Muscle of arm (tissue), 14 donors: ENCODE measurements at places on chromosomes 2 and 18. TPM values are rescaled to one million over a fixed set of nuclear protein-coding genes. Genes with fewer than 3 reads are reported as not detected.
A peak's percentile ranks its signal among the peaks of the same experiment; 100 is the strongest.

DNA sequence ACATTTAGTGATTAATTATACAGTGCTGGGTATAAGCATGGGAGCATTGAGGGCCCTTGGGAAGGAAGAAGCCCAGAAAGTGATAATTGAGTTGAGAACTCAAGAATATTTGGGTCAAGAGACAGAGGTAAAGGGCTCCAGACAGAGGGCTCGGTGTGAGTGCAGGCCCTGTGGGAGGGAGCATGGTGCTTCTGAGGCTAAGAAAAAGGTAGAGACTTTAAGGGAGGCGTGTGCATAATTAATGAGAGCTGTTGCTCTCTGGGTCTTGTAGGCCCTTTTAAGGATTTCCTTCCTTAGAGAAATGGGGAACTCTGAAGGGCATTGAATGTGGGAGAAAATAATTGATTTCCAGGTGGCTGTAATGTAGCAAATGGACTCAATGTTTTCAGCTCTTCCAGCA is 735.0 kb upstream of the POU3F3 start:
- DNase-seq: no peak

GRCh38 chr2:205642599-205643356 is 39.5 kb upstream of the NRP2 start:
- DNase-seq: no peak

The UGT1A5 gene
- not detected for polyA plus RNA-seq

GRCh38 chr2:159988412-159988970 is 73.9 kb downstream of the PLA2R1 start:
- DNase-seq: no peak

DNA sequence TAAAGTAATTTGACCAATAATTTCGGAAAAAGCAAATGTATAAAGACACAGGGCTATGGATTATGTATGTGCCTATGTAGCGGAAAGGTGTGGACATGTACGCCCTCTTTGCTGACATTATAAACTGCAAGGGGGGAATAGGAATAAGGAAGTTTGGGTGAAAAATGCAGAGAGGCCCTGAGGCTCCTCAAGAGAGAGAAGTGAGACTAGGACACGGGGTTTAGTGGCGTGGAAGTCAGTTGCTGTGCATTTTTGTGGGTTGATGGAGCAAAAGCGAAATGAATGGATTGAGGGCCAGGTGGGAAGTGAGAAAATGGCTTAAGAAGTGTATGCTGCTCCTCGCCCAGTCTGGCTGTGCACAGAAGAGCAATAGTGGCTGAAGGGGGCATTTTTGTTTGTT is 96.2 kb upstream of the B3GNT7 start:
- no peak for DNase-seq

The CNRIP1 gene
- polyA plus RNA-seq: 29.9 TPM

GRCh38 chr2:173568054-173568453 is 213.4 kb downstream of the CDCA7 start:
- no peak for DNase-seq

The NRP2 gene
- polyA plus RNA-seq: 15.0 TPM

GRCh38 chr18:57443702-57444101 is 8.5 kb downstream of the ONECUT2 start:
- no peak for DNase-seq

The SERPINB3 gene
- not detected for polyA plus RNA-seq

DNA sequence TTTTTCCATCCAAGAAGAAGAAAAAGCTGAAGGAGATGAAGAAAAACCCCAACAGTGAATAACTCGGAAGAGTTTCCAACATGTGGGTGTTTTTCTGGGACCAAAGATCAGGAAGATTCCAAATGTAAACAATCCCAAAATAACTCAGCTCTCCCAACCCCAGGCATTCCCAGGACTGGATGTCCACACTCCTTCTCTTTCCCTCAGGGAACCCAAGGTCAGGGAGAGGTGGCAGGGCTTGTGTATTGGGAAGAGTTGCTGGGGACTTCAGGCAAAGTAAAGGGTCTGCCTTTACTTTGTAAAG is 268.0 kb downstream of the DYSF start:
- DNase-seq: peak; percentile 29

GRCh38 chr2:234300391-234300925 is 196.4 kb downstream of the ARL4C start:
- DNase-seq: no peak

The UGT1A3 gene
- not detected for polyA plus RNA-seq

GRCh38 chr2:238897122-238897880 is 49.4 kb downstream of the TWIST2 start:
- DNase-seq: no peak

DNA sequence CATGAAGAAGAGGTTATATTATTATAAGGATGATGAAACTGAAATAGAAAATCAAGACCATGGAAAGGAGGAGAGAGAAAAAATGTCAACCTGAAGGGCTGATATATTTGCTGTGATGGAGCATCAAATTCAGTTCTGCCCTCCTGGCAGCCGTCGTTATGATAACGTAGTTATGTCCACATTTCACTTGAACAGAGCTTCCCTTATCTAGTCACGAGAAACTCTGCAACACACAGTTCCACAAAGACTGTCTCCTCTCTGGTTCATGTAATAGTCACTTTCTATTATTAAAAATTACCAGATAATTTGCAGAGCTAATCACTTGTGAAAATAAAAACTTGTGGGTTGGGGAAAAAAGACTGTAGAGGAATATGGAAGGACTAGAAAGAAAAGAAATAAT is 19.5 kb upstream of the RBMS1 start:
- no peak for DNase-seq

The CCDC74A gene
- polyA plus RNA-seq: 1.4 TPM

The C1QL2 gene
- not detected for polyA plus RNA-seq

DNA sequence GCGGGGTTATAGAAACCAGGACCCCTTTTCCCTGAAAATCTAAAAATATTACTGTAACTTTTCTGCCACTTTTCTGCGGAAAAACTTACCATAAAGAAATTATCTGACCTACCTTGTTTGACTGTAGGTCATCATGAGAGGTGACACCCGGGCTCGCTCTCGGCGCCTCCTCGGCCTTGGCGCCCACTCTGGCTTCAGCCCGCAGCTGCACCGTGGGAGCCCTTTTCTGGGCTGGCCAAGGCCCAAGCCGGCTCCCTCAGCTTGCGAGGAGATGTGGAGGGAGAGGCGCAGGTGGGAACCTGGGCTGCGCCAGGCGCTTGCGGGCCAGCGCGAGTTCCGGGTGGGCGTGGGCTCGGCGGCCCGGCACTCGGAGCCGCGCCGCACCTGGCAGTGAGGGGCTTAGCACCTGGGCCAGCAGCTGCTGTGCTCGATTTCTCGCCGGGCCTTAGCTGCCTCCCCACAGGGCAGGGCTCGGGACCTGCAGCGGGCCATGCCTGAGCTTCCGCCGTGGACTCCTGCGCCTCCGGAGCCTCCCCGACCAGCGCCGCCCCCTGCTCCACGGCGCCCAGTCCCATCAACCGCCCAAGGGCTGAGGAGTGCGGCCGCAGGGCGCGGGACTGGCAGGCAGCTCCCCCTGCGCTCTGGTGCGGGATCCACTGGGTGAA is 107.7 kb upstream of the DNAJC10 start:
- DNase-seq: no peak

DNA sequence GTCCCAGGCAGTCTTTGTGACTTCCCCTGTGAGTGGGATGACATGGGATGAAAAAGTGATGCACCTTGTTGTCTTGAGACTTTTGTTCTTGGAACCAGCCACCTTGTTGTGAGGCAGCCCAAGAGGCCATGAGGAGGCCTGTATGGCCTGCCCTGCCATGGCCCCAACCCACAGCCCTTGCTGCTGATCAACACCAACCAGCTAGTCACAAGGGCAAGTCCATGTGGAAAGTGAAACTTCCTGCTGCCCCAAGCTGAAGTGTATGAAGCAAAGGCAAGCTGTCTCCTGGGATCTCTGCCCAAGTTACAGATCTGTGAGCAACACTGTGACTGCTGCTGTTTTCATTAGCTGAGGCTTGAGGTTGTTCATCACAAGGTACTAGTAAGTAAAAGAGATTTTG is 21.6 kb downstream of the TMEM18 start:
- DNase-seq: no peak

- peak; percentile 34 for DNase-seq
These were observed 24.5 kb downstream of the CYP27A1 start for GRCh38 chr2:218806346-218806978.

The L3MBTL4 gene
- 1.5 TPM for polyA plus RNA-seq

DNA sequence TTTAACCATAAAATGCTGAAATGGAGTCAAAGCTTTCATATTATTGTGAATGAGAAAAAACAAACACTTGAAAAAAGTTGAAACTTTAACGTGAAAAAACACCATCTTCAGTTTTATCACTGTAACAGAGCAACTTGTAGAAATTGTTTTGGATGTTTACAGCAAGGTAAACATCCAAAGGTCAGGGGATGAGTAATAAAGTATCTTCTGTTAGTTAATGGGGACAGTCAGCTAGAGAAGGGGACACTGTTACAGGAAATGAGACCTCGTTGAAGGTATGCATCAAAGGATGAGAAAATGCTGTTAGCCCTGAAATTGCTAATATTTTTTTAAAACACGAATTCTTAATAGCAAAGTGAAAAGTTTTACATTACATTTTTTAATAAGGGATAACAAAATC is 2.9 kb downstream of the RHBDD1 start:
- DNase-seq: no peak

- DNase-seq: no peak
These were observed 182.2 kb downstream of the ZFP36L2 start for GRCh38 chr2:43044093-43044681.

The COL4A4 gene
- not detected for polyA plus RNA-seq

DNA sequence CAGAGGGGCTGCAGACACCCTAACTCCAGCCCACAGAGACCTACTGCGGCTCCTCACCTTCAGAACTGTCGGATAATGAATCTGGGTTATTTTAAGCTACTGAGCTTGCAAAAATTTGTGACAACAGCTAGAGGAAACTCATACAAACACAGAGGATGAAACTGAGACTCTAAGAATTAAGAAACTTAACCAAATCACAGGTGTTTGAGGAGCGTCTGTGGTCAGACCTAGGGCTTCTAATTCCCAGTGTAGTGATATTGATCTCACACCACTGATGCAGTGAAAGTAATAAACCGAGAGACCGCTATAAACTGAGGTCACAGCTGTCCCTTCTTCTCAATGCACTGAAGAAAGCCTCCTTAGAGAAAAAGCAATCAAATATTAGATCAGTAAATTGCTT is 110.1 kb downstream of the RGPD3 start:
- DNase-seq: no peak

DNA sequence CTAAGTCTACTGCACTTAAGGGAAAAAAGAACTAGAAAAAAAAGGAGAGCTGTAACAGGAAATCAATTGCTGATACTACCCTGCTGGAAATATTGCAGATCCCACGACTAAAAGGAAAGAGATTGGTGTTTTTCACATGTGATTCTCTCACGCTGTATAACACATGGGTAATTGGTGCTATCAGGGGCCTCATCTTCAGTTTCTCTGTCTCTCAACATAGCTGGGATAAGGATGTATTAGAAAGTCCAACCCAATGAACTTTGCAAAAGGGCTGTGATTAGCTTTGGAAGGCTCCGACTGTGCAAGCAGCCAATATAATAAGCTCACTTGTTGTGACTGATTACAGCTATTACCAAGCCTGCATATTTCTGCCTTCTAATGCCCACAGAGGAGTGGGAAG is 133.4 kb downstream of the NRP2 start:
- DNase-seq: no peak

The MALL gene
- polyA plus RNA-seq: 11.4 TPM

The TUBB8B gene
- not detected for polyA plus RNA-seq
